ENCODE measurements at places on chromosomes 1 and 21. TPM values are rescaled to one million over a fixed set of nuclear protein-coding genes. Genes with fewer than 3 reads are reported as not detected.

Gene TNFRSF4
- total RNA-seq: 2.0 TPM

Gene NLRP3
- total RNA-seq: 3.1 TPM

Gene EDN2
- total RNA-seq: not detected

Gene EXTL1
- 1.7 TPM for total RNA-seq

Gene RNPC3
- 23.1 TPM for total RNA-seq

Gene ZNF697
- 5.0 TPM for total RNA-seq

Gene FOXO6
- total RNA-seq: 0.62 TPM

Gene DNAJC28
- total RNA-seq: 1.3 TPM

Gene MROH7
- total RNA-seq: 4.8 TPM

Gene NPL
- 25.2 TPM for total RNA-seq

Gene CD247
- 2.0 TPM for total RNA-seq

Gene KRTAP19-1
- total RNA-seq: not detected

Gene WLS
- 83.6 TPM for total RNA-seq

Gene MRPS6
- 64.0 TPM for total RNA-seq

Gene MSH4
- 0.37 TPM for total RNA-seq

Gene OPRD1
- not detected for total RNA-seq

Gene LRRC38
- not detected for total RNA-seq

Gene HCRTR1
- not detected for total RNA-seq

Gene AMY1B
- not detected for total RNA-seq

Gene CHRM3
- total RNA-seq: 1.4 TPM

Gene EPRS1
- 77.7 TPM for total RNA-seq

Gene LCE3E
- not detected for total RNA-seq

Gene IL6R
- 19.6 TPM for total RNA-seq

Gene PLA2G2D
- total RNA-seq: not detected

Gene EFNA1
- total RNA-seq: 13.2 TPM

Gene PGLYRP3
- total RNA-seq: not detected

Gene NUDT4B
- total RNA-seq: not detected

Gene FAM151A
- total RNA-seq: not detected

Gene PRELP
- 172 TPM for total RNA-seq

Gene KCNA3
- total RNA-seq: 0.71 TPM

Gene HCN3
- total RNA-seq: 1.5 TPM

Gene HHAT
- total RNA-seq: 1.5 TPM

Gene SGIP1
- 25.6 TPM for total RNA-seq

Gene DNMT3L
- total RNA-seq: not detected

Gene ADORA3
- total RNA-seq: 17.5 TPM

Gene OLFML3
- 109 TPM for total RNA-seq

Gene CHIT1
- total RNA-seq: 0.14 TPM

Gene SERBP1
- total RNA-seq: 139 TPM

Gene SLC44A3
- 10.9 TPM for total RNA-seq

Gene CNIH3
- 2.6 TPM for total RNA-seq

Gene ESRRG
- total RNA-seq: 0.09 TPM

Gene SLC22A15
- total RNA-seq: 6.1 TPM

Gene PTAFR
- 9.3 TPM for total RNA-seq

Gene ZNF648
- total RNA-seq: not detected

Gene MATN1
- not detected for total RNA-seq

Gene MPL
- not detected for total RNA-seq

Gene FAM3B
- total RNA-seq: 1.1 TPM

Gene DCST1
- not detected for total RNA-seq

Gene PRAMEF1
- total RNA-seq: not detected

Gene KLF17
- total RNA-seq: 0.32 TPM

Gene ATP1A4
- not detected for total RNA-seq

Gene KLHDC9
- total RNA-seq: 4.2 TPM

Gene LCE2C
- not detected for total RNA-seq

Gene CHIA
- total RNA-seq: not detected

Gene RGS13
- total RNA-seq: 1.2 TPM

Gene ZBTB17
- total RNA-seq: 31.6 TPM

Gene GBP1
- 26.8 TPM for total RNA-seq
